ENCODE measurements at places on chromosomes 2 and 18.

GRCh38 chr2:227228061-227228667 is 63.7 kb downstream of the COL4A3 start:
- no peak for DNase-seq

DNA sequence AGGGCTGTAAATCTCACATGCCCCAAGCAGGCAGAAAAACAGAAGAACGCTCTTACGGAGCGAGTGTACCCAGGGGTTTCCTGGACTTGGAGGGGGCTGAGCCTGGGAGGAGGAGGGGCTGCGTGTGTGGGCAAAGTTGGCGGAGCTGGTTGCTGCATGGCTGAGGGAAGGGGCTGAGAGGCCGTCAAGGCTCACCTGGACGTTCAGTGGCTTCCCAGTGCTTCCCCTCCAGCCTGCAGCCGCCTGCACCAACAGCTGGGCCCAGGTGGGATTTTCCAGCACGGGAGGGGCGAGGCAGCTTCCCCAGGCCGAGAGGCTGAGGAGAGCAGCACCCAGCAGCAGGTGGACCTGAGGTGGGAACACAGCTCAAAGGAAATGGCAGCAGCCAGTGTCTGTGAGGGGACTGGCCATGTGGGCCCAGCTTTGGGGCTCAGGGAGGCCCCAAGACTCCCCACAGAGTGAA is 70.6 kb upstream of the CTDP1 start:
- no peak for DNase-seq

DNA sequence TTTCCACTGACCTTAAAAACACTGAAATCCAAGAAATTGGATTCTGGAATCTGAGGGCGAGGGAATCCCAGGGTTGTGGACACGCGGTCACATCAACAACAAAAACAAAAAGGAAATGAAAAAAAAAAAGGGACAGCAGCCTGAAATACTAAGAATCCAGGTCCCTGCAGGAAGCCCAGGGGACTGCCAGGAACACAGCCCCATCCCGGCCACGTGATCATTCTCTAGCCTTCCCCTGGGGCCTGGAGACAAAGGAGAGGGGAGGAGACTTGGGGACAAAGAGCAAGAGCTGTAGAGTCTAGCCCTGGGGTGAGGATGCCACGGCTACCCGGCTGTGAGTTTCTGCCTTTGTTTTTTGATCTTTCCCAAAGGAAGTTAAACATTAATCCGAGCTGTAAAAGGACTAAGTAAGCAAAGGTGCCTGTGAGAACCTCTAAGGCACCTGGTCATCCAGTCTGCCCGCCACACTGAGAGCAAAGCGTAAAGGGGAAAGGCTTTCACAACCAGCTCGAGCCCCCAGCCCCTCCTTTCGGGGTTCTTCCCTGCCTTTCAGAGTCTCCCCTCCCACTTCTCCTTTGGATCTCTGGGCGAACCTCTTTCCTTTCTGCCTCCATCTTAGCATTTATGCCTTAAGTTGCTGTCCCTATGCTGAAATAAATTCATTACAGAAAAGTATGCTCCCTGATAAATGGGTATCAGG is 57.9 kb upstream of the MSH2 start:
- peak; percentile 76 for DNase-seq

- no peak for DNase-seq
Observed at GRCh38 chr2:196441527-196441926, 198.0 kb upstream of the CCDC150 start.

DNA sequence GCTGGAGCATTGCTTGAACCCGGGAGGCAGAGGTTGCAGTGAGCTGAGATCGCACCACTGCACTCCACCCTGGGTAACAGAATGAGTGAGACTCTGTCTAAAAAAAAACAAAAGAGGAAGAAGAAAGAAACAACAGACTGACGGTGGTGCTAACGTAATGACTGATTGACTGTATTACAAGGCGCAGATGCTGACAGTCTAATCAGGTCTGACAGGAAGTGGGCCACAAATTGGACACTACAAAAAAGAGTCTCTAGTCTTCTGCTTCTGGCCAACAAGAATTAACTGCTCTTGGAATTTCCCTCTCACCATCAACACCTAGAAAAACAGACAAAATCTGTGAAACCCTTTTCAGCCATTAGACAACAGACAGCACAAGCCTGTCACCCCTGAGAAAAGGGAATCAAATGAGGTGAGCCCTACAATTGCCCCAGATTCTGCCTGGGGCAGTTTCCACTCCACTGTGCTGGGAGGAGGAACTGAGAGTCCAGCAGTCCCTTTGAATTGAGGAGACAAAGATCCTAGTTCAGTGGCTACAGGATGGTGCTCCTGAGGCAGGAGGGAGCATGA is 43.3 kb downstream of the SNED1 start:
- DNase-seq: no peak

GRCh38 chr18:54843314-54843713 is 15.0 kb downstream of the RAB27B start:
- no peak for DNase-seq

DNA sequence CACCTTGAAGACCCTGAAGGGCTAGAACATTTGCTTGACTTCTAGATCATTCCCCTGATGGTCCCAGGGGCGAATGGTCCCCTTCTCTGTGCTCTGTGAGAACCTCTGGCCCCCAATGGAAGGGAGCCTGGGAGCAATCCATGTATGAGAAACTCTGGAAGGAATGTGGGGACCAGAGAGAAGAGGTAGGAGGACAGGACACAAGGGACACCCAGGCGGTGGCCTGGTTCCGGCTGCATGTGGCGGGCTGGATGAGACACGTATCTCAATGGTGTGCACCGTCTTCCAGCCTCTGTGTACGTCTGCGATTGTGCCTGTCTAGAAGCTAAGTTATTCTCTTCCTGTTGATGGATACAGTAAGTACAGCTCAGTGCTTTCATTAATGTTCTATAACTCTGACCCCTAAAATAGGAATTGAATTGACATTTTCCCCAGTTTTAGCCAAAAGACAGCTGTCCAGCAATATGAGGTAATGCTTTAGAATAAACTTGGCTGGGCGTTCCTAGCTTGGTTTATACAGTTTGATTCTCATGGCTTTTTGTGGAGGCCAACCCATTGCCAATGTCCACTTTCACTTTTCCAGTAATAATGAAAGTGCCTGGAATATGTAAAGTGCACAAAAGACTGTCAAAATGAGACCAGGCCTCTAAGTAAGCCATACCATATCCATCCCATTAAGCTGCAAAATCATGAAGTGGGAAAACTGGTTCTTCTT is 30.1 kb upstream of the COPS8 start:
- no peak for DNase-seq
